Stomach (tissue), 19 donors: ENCODE measurements at places on chromosomes 16 and 17. TPM values are rescaled to one million over a fixed set of nuclear protein-coding genes. Genes with fewer than 3 reads are reported as not detected.
A peak's percentile ranks its signal among the peaks of the same experiment; 100 is the strongest.

DNA sequence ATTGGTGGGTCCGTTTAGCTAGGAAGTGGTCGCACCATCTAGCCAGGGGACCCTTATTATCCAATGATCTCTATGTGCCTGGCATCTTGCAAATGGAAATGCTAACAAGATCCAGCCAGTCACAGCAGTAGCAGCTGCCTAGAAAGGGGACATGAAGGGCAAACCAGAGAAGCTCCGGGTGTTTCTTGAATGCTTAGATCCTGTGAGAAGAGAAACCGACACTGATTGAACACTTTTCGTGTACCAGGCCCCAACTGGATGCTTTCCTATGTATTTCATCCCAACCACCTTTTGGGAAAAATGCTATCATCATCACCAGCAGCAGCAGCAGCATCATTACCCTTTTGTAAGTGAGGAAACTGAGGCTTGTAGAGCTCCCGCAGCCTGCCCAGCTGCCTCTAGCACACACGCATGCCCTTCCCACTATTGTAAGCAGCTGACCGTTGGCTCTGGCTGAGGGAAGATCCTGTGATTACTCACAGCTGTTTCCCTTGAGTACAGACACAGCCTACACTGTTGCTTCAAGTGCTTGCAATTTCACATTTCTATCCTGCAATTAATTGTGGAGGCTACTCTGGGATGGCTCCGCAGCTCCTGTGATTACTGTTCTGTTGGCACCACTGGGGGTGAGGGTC is 180.7 kb upstream of the CACNG5 start:
- peak; percentile 58 for DNase-seq
- no peaks in the 10 kb centered on the region for H3K36me3 ChIP-seq
- no peak overlapping the region for H3K4me3 ChIP-seq
- no peaks in the 10 kb centered on the region for H3K4me1 ChIP-seq
- H3K27ac ChIP-seq = no peak overlapping the region
- H3K27me3 ChIP-seq = no peaks in the 10 kb centered on the region

GRCh38 chr17:32258383-32259140 is 7.1 kb upstream of the RHBDL3 start:
- H3K27ac ChIP-seq = no peak overlapping the region
- peaks cover 22% of the 10 kb centered on the region for H3K4me1 ChIP-seq
- H3K36me3 ChIP-seq = no peaks in the 10 kb centered on the region
- no peaks in the 10 kb centered on the region for H3K27me3 ChIP-seq
- DNase-seq = no peak
- no peak overlapping the region for H3K4me3 ChIP-seq

DNA sequence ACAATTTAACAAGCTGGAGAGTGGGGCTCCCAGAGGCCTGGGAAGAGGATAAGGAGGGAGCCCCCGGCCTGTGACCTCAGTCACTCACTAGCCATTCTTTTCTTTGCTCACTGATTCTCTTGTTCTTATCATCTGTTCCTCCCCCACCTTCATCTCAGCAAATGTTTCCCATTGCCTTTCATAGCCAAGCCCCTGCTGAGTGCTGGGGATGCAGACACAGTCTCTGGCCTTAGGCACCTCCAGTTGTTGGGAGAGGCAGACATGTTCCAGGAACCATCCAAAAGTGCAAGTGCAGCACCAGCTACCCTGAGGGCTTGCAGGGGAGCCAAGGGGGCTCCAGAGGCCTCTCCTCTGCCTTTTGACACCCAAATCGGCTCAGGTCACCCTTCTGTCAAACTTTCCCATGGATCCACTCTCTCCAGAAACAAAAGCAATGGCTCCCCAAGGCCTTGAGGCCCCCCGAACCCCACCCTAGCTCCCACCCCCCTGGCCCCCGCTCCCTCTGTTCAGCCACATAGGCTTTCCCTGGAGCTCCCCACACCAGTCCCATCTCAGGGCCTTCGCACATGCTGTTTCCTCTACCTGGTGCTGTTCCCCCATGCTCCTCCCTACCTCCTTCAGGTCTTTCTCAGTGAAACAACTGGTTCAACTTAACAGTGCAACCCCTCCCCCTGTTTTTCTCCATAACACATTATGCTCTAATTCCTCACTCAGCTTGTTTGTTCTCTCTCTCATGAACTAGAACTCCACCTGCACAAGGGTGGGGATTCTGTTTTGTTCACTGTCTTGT is 14.9 kb upstream of the KCNJ12 start:
- H3K27me3 ChIP-seq = no peaks in the 10 kb centered on the region
- H3K36me3 ChIP-seq = no peaks in the 10 kb centered on the region
- peaks cover 10% of the 10 kb centered on the region for H3K4me1 ChIP-seq
- no peak overlapping the region for H3K4me3 ChIP-seq
- no peak overlapping the region for H3K27ac ChIP-seq

DNA sequence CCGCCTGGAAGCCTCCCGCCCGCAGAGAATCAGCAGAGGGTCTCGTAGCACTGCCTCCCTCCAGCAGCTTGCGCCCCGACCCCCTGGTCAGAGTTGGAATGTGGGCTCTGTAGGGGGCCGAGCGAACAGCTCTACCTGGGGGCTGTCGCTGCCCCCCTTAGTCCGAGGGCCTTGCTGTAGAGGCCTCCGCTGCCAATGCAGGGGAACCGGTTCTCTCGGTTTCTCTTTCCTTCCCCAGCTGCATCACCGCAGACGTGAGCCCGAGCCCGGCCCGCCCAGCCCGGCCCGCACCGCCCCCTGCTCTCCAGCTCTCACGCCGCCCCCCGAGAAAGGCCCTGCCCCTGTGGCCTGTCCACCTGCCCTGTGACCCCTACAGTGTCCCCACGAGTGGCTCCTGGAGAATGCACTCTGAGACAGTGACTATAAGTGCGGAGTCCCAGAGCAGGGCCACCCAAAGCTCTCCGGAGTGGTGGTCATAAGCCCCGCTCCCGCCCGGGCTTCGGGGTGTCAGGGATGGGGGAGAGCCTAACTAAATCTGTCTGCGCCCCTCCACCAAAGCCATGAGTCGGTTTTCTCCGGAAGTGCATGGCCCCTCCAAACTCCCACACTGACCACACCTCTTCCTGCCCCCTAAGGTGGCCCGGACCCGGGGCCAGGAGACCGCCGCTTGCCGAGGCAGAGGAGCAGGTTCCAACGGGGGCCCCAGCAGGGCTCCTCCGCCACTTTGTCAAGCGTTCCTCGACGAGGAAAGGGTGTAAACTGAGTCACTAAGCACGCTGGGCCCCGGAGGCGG is 1.7 kb downstream of the ARHGAP27 start:
- peak overlapping the region; percentile 56 for H3K4me3 ChIP-seq
- peak overlapping the region; percentile 68 for H3K27ac ChIP-seq
- peak; percentile 96 for DNase-seq
- H3K4me1 ChIP-seq = peaks cover 55% of the 10 kb centered on the region

DNA sequence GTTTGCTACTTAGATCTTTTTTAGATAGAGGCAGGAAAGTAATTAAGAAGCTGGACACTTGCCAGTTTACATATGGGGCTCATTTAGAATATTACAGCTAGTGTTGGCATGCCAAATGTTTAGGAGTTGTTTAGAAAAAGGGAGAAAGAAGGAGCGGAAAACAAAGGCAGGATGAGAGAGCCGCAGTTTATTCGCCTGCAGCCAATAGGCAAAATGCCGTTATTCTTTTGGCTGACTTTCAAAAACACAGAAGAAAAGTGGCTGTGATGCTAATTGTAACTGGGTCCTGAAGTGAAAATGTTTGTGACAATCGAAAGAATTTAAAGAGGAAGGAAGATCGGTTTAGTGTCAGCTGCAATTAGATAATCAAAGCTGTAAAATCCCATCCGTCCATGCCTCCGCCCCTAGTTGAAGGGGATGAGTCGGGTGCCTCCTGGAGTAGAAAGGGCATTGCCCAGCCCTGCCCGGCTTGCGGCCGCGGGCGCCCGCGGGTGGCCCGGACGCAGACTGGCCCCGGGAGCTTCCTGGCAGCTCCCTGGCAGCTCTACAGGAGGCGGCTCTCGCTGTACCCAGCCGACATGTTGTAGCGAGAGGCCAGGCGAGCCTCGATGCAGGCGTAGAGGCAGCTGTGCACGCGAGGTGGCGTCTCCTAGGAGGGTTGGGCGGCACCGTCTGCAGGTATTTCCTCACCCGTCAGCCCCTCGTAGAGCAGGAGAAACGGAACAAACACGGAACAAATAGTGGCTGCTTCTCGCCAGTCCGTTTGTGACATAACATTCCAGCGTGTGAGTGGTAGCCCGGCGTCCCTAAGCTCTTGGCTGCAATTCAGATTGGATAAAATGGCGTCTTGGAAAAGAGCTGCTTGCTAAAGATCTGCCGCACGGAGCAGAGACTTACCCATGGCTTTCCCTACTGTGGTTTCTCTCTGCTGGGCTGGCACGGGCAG is 82.2 kb downstream of the TNRC6C start:
- DNase-seq = peak; percentile 80
- peaks cover 27% of the 10 kb centered on the region for H3K4me1 ChIP-seq
- H3K27me3 ChIP-seq = no peaks in the 10 kb centered on the region
- H3K4me3 ChIP-seq = peak overlapping the region; percentile 49

DNA sequence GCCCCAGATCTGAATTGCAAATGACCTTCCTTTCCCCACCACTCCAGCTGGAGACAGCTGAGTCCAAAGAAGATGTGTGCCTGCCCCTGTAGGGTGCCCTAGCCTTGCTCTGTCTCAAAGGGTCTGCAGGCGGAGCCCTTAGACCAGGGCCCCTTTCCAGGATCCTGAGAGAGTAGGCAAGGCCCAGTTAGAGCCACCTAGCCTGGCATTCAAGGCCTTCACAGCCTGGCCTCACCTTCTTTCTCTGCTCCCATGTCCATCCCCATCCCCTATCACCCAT is 66.6 kb upstream of the LHX1 start:
- H3K27ac ChIP-seq = no peak overlapping the region
- no peaks in the 10 kb centered on the region for H3K4me1 ChIP-seq
- H3K4me3 ChIP-seq = no peak overlapping the region
- no peaks in the 10 kb centered on the region for H3K27me3 ChIP-seq
- DNase-seq = no peak

- no peaks in the 10 kb centered on the region for H3K4me1 ChIP-seq
- DNase-seq = no peak
- H3K4me3 ChIP-seq = no peak overlapping the region
- no peaks in the 10 kb centered on the region for H3K27me3 ChIP-seq
- H3K36me3 ChIP-seq = no peaks in the 10 kb centered on the region
These were observed 907.0 kb downstream of the KCNJ18 start for GRCh38 chr17:22599322-22599721.

GRCh38 chr17:50432125-50432762 is 6.2 kb downstream of the ACSF2 start:
- no peaks in the 10 kb centered on the region for H3K27me3 ChIP-seq
- H3K27ac ChIP-seq = no peak overlapping the region
- no peak overlapping the region for H3K4me3 ChIP-seq
- peaks cover 25% of the 10 kb centered on the region for H3K36me3 ChIP-seq

GRCh38 chr16:55435387-55435786 is 43.6 kb upstream of the MMP2 start:
- H3K36me3 ChIP-seq = no peaks in the 10 kb centered on the region
- no peak overlapping the region for H3K4me3 ChIP-seq
- no peaks in the 10 kb centered on the region for H3K4me1 ChIP-seq
- H3K27me3 ChIP-seq = peaks cover 11% of the 10 kb centered on the region

GRCh38 chr17:75842963-75843576 is 1.1 kb downstream of the UNC13D start:
- H3K27ac ChIP-seq = peak overlapping the region; percentile 99
- no peak for DNase-seq
- H3K4me1 ChIP-seq = peaks cover 43% of the 10 kb centered on the region
- no peaks in the 10 kb centered on the region for H3K27me3 ChIP-seq
- peaks cover 44% of the 10 kb centered on the region for H3K36me3 ChIP-seq
- peak overlapping the region; percentile 34 for H3K4me3 ChIP-seq

DNA sequence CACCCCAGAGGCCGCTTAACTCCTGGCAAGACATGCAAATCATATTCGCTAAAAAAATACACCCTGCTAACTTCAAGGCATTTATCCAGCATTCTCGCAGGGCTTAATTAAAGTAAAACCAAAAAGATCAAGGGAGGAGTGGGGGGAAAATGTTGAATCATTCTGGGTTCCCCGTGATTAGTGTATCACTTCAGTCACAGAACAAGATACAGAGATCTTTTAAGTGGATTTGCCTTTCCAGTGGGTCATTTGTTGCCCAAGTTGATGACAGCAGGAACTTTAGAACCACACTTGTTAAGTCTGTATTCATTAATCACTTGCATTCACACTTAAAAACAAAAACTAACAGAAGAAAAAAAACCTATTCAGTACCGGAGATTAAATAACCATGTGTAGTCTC is 17.3 kb downstream of the CRYBA1 start:
- peaks cover 96% of the 10 kb centered on the region for H3K36me3 ChIP-seq
- DNase-seq = no peak
- H3K4me1 ChIP-seq = peaks cover 21% of the 10 kb centered on the region
- H3K4me3 ChIP-seq = no peak overlapping the region
- H3K27ac ChIP-seq = no peak overlapping the region

- H3K4me3 ChIP-seq = no peak overlapping the region
- H3K27me3 ChIP-seq = no peaks in the 10 kb centered on the region
- no peaks in the 10 kb centered on the region for H3K4me1 ChIP-seq
- no peaks in the 10 kb centered on the region for H3K36me3 ChIP-seq
- no peak overlapping the region for H3K27ac ChIP-seq
These were observed 225.5 kb downstream of the STX8 start for GRCh38 chr17:9350080-9350479.

The RAC3 gene
- 11.6 TPM for total RNA-seq

The KRTAP4-1 gene
- not detected for total RNA-seq

The OTOP2 gene
- not detected for total RNA-seq

The NXPH3 gene
- 1.3 TPM for total RNA-seq

The ARSG gene
- total RNA-seq = 74.7 TPM
